NB4 (cell line): ENCODE measurements at places on chromosomes 1 and 21.
A peak's percentile ranks its signal among the peaks of the same experiment; 100 is the strongest.

DNA sequence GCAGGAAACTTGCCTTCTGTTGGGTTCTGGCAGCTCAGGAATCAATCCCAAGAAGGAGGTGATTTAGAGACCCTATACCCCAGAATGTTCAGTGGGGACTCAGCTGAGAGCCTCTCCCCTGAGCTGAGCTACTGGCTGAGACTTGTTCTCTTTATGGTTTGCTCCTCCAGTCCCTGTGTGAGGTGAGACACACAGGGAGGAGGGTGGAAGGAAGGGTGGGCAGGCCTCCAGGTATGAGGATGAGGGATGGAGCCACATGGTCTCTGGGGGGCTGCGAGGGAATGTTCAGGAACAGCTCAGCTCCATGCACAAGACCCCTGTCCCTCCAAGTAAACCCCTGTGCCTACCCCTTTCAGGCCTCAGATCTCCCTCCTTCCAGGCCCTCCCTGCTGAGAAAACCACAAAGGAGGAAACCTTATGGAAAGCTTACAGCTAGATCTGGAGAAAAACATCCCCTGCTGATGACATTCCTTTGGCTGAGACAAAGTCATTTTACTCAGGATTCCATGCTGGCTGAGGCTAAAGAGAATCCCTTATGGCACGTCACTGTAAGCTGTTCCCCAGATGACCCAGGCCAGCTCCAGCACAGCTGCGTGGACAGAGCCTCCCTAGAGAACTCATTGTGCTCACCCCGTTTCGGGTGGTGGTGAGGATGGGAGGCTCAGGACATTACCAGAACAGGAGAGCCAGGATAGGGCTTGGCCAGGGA, 91.5 kb upstream of the IPO9 start:
- no peak for DNase-seq

GRCh38 chr1:198295971-198296370, 139.2 kb downstream of the NEK7 start:
- no peak for DNase-seq

GRCh38 chr1:48772211-48772610, 4.5 kb downstream of the BEND5 start:
- no peak for DNase-seq

DNA sequence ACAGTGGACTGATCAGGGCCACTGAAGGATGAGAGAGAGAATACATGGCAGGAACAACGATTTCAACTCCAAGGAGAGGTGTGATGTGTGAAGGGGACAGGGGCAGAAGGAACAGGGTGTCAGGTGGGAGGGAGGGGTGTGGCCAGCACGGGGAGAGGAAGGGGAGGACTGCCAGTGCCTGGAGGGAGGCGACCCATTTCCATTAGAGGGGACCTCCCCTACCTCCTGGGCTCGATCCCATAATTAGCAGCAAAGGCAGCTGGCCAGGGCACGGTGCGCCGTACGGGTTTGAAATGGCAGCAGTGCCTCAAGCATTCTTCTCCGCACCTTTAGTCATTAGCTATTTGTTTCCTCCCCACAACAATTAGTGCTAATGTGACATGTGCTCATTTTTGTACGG, 22.7 kb downstream of the CRYAA start:
- DNase-seq, result no peak

DNA sequence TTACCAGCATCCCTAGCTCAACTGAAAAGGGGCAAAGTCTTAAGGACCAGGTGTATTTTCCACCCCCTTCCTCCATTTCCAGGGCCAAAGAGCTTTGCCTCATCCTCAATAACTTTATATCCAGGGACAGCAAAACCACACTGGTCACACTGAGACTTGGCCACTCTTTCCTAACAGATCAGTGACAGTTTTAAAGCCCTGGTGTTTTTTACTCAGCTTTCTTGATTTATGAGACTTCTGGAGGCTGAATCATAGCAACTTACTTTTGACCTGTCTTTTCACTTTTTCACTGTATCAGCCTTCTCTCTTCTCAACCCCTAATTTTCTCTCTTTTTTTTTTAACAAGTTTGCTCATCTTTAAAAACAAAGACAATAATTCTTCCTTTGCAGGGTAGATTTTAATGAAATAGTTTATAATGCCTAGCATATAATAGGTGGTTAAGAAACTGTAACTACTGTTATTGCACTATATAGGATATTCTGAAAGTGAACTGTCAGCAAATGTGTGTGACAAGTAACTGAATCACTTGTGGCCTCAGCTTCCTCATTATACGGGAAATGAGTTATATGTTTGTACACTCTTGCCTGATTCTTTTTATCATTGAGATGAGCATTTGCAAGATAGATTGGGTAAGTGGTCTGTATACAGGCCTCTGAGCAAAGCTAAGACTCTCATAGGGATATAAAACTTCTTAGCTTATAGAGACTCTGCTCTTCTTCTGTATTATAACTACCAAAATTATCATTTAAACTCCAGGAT, 19.7 kb upstream of the DYNLT5 start:
- peak; percentile 71 for DNase-seq

GRCh38 chr1:1460540-1461130, 10.9 kb upstream of the ATAD3B start:
- no peak for DNase-seq

- no peak for DNase-seq
Measured at GRCh38 chr1:197738927-197739326, 36.4 kb downstream of the DENND1B start.

GRCh38 chr1:205766038-205766437, 9.2 kb downstream of the RAB29 start:
- DNase-seq, result no peak

DNA sequence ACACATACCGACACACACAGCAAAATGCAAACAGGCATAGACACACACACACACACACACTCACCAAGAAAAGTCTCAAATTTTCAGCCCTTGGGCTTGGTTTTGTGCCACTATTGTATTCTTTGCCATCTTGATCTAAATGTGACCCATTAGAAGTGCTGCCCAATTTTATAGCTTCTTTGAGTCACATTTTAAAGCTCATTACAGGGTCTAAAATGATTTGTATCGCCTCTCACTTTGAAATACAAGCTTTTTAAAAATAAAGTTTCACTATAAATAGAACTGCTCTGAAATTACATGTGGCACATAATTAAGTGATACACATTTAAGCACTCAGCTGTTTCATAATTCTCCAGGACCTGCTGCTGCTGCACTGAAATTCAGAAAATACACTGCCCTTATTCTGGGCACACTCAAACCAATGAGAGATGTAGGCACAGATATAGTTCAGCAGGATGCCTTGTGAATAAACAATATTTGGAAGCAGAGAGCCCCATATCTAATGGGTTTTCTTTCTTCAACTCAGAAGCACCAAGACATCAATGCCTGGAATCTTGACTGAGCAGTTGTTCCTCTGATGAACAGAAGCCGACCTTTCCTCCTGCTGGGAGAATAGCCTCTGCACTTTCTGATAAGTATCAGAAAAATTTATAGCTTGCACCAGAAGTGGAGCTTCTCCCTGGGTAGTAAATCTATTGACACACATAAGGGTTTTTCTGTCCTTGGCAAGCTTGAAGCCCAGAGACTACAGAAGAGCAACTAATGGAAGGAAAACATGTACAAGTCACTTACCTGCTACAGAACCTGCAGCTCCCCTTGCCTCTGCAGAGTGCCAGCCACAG, 37.0 kb upstream of the PLPPR4 start:
- DNase-seq, result no peak

GRCh38 chr21:21232320-21232719, 234.1 kb downstream of the NCAM2 start:
- peak; percentile 36 for DNase-seq

- no peak for DNase-seq
Measured at GRCh38 chr1:196545222-196545621, 63.0 kb downstream of the KCNT2 start.

GRCh38 chr1:8303141-8303540, 14.8 kb upstream of the SLC45A1 start:
- no peak for DNase-seq

DNA sequence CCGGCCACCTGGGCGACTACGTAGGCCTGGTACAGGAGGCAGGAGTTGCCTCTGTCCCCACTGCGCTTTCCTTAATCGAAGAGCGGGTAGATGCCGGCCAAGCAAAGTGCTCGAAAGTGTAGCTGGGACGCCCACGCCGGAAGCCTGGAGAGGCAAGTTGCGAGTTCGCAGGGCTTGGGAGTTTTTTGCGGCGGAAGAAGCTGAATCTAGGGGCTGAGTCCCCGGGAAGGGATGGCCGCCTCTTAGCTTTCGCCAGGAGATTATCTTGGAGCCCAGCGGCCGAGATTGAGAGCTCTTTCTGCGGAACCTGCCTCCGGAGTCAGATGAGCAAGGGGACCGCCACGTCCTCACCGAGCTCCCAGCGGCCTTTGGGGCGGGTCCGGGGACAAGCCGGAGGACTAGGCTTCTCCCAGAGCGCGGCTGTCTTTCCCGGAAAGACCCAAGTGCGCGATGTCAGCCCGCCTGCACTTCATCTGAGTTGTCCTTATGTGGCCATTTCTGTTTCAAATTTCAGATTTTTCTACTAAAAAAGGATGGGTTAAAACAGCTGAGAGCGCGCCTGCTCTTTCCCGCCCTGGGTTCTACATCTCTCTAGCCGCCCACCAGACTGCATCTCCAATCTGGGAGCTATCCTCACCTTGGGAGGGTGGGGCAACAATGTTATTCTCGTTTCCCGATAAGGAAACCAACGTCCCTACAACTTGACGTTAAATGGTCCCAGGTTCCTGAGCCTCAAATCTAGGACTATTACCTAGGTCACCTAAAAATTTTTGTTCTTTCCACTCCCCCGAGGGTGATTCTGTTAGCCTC, 12.4 kb upstream of the TBX15 start:
- DNase-seq, result no peak

DNA sequence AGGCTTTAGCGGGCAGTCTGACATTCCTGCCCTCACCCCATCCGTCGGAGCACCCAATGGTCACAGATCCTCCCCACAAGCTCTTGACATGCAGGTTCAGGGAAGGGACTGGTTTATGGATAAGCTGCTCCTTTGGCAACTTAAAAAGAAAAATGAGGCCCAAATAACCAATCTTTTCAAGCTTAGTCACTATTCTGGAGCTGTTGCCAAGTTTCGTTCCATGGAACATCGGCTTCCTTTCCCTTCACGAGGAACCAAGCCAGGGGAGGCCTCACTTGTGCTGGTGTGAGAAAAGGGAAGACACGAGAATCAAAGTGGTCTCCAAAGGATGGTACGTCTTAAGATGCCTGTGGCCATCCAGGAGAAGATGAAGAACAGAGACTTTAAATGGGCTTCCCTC, 46.1 kb upstream of the LPAR3 start:
- DNase-seq, result no peak

DNA sequence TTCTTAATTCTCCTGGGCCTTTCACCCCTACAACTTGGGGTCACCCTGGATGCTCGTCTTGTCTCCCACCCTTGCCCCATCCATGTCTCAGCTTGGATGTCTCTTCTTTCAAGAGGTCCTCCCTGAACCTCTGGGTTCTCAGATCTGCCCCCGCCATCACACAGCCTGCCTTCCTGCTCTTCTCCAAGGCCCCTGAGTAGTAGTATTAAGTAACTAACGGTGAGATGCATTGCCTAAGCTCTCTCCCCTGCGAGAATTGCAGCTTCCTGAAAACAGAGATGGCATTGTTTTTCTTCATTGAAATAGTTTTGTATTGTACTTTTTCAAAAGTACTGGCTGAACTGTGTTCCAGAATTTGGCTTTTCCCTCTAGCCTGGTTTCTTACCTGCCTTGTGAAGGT, 16.0 kb downstream of the MIIP start:
- DNase-seq, result peak; percentile 80

- peak; percentile 67 for DNase-seq
Measured at GRCh38 chr1:224338150-224338838, 8.3 kb upstream of the NVL start.

DNA sequence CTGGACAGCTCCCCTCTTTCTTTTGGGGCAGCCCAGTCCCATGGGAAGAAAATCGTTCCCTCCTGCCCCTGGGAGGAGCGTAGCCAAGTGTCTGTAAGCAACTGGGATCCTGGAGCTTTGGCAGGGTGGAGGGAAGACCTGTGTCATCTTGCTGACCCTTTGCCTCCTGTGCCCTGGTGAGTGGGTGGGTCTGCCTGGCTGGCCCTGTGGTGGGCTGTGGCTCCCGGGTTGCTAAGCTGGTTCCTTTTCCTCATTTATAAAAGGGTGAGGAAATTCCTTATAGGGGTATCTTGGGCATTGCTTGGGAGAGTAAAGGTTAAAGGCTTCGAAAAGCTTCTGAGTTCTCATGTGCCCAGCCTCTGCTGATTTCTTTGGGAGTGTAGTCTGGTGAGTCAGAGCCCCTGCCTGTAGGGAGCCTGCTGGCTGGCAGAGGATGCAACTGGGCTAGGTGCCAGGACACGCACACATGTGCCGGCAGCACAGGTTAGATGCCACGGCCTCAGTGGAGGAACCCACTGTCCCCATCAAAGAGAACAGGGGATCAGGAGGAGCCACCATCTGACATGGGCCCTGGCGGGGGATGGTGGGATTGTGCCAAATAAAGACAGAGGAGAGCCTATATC, 85.2 kb downstream of the ARHGEF10L start:
- DNase-seq, result no peak

DNA sequence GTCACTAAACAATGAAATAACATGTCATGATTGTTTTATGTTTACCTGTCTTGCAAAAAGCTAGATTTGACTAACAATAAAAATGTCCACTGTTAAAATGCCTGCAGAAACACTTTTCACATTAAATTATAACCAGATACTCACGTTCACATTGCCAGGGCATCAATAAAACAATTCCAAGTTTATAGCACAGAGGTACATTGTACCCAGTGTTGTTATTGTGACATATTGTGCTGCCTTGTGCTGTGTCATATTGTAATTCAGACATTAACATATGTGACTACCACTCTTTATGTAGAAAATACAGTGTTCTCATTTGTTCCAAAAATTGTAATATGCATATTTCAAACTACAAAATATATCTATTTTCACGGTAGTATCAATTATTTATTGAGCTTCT, 766.1 kb downstream of the NCAM2 start:
- no peak for DNase-seq

- DNase-seq, result no peak
Measured at GRCh38 chr1:46451948-46452930, 37.4 kb upstream of the DMBX1 start.

GRCh38 chr1:225849925-225850324, 32.3 kb downstream of the TMEM63A start:
- no peak for DNase-seq

DNA sequence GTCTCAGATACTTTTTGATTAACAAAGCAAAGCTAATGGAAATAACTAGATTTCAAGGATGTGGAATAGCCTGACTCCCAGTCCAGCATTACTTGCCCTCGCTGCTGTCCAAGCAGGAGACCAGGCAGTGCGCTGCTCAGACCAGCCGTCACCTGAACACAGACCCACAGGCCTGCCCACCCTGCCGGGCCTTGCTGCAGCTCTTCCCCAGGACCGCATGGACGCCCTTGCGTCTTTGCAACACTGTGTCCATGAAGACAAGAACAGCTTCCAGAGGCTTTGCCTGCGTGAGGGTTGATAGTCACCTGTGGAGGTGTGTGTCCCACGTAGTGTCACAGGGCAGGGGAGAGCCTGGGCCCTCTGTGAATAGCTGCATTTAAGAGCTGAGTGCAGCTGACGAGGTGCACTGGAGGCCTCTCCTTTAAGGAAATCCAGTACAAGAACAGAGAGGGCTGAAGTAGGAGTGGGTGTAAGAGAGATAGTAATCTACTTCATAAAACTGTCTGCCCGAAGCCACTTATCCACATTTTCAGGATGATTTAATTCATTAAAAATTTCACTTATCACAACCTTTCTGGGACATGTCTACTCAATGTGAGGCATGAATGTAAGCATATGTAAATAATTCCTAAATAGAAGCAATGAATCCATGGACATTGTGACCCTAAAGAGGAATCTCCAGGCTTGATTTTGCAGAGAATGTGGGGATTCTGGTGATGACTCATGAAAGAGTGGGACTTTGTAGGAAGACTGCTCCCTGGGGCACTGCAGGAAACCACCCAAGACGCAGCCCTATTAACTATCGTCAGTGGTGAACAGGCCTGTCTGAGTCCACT, 176.2 kb upstream of the RAB4A start:
- DNase-seq, result peak; percentile 68

GRCh38 chr21:14900058-14900457, 164.7 kb downstream of the NRIP1 start:
- no peak for DNase-seq
